Activated CD4-positive, CD25-positive, alpha-beta regulatory T cell treated with anti-CD3 and anti-CD28 coated beads, Interleukin-2, amount 50 U/mL, for 72 hours (primary cell): ENCODE measurements at places on chromosomes 5 and 9.

- DNase-seq, result no peak
Measured at GRCh38 chr9:122227575-122227900, 1.2 kb downstream of the LHX6 start.

DNA sequence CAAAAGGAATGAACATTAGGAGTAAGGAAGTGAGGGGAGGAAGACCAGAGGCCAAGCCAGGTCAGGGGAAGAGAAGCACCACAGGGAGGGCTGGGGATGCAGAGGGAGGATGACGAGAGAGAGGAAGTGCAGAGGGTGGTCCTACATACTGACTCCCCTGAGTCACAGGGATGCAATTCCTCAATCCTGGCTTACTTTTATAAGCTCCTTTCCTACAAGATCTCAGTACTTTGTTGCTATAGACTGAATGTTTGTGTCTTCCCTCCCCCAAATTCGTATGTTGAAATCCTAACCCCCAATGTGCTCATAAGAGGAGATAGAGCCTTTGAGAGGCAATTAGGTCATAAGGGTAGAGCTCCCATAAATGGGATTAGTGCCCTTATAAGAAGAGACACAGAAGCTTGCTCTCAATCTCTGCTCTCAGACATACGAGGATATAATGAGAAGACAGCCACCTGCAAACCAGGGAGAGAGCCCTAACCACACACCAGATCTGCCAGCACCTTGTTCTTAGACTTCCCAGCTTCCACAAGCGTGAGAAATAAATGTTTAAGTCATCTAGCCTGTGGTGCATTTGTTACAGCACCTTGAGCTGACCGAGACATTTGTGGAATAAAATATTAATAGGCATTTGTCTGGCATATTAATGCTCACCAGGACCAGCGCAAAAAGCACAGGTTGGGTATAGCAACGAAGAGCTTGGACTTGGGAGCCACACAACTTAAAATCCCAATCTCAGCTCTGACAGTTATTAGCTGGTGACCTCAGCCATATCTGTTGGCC is 33.4 kb downstream of the GCNT4 start:
- no peak for DNase-seq

- no peak for DNase-seq
Measured at GRCh38 chr9:121676926-121677325, 25.5 kb downstream of the DAB2IP start.

DNA sequence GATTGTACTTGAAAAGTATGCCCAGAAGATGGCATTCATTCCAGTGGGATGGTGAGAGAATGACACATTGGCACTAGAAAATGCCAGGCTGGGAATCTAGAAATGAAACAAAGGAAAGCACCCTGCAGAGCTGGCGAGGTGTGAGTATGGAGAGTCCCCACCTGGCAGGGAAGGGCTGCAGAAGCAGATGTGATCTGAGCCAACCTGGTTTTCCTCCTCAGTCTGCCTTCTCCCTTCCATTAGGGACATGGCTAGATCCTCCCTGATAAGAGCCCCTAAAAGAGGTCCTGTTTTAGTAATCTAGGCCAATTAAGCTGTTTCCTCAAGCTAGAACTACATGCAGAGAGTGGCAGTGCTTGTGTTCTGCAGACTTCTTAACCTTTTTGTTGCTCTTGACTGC is 24.7 kb upstream of the TNFSF15 start:
- no peak for DNase-seq

GRCh38 chr5:10513501-10514442 is 50.1 kb upstream of the ANKRD33B start:
- DNase-seq, result no peak

DNA sequence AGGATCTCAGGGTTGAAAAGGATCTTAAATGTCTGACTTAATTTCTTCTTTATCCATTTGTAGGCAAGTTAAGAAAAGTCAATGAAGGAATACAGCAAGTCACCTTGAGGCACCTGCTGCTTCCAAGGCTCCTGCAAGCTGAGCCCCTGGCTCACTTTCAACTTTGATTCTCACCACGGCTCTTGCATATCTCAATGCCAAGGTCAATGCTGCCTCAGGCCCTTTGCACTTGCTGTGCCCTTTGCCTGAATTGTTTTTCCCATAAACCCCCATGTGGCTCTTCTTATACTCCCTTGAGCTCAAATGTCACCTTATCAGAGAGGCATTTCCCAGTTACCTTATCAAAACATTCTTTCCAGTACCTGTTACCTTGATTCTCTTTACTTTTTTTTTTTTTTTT is 144.3 kb upstream of the RAPGEF1 start:
- no peak for DNase-seq

- no peak for DNase-seq
Measured at GRCh38 chr5:8750100-8750499, 795.8 kb downstream of the SEMA5A start.

- DNase-seq, result no peak
Measured at GRCh38 chr9:131402738-131403492, 9.0 kb downstream of the PRRC2B start.

GRCh38 chr9:137012694-137013570 is 15.1 kb downstream of the ABCA2 start:
- no peak for DNase-seq

- DNase-seq, result no peak
Measured at GRCh38 chr9:22031655-22032411, 22.7 kb upstream of the CDKN2B start.

DNA sequence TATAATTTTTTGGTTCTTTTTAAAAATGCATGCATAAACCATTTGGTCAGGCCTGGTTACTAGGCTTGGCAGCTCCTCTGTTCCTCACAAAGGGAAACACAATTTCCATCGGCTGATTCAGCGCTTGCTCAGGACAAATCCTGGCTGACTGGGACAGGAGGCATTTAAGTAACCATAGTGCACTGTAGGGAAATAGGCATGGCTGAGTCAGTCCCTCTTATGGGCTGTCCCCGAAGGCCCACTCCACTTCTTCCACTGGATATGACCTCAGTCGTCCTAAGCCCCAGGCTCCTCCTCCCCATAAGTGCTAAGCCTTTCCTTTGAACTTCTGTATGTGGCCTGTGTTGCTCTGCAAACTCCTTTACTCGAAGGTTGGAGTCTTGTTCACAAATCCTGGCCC is 71.2 kb upstream of the GLIS3 start:
- DNase-seq, result no peak

DNA sequence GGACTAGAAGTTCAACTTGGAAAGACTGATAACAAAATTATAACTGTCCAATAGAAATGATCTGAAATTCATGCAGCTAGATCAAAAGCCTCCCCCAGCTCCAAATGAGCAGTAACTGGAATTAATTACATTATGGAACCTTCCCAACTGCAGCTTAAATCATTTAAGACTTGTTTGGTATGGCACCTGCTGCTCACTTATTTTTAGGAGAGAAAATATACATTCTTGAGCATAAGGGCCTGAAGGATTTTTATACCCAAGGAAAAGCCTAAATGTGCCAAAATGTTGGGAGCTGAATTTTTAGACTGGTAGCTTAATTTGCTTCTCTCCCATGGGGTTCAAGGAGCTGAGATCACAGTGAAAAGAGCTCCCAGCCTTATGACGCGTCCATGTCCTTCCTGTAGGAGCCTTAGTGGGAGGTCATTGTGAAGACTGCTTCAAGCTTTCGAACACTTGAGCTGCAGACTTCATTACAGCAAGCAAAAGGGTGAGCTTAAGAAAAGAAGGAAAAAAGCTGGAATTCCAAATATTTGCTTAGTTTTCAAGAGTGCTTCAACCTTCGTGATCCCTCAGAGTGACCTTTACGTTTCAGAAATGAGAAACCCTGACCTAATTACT is 276.0 kb downstream of the DMAC1 start:
- no peak for DNase-seq

DNA sequence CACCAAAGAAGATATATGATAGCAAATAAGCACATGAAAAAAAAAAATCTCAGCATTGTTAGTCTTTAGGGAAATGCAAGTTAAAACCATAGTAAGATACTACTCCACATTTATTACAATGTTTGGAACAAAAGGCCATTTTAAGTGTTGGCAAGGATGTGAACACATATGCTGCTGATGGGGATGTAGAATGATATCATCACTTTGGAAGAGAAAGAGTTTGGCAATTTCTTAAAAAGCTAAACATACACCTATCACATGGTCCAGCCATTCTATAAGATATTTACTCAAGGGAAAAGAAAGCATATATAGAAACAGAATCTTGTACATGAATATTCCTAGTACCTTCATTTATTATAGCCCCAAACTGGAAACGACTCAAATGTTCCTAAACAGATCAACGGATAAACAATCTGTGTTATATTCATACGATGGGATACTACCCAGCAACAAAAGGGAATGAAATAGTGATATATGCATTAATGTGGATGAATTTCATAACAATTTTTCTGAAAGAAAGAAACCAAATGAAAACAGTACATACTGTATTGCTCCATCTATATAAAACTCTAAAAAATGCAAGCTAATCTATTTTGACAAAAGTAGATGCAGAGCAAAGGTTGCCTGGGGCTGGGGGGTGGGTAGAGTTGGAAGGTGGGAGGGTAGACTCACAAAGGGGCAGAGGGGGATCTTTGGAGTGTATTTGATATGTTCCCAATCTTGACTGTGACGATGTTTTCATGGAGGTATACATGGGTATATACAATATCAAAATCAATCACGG is 45.7 kb upstream of the SMAD5 start:
- DNase-seq, result no peak

DNA sequence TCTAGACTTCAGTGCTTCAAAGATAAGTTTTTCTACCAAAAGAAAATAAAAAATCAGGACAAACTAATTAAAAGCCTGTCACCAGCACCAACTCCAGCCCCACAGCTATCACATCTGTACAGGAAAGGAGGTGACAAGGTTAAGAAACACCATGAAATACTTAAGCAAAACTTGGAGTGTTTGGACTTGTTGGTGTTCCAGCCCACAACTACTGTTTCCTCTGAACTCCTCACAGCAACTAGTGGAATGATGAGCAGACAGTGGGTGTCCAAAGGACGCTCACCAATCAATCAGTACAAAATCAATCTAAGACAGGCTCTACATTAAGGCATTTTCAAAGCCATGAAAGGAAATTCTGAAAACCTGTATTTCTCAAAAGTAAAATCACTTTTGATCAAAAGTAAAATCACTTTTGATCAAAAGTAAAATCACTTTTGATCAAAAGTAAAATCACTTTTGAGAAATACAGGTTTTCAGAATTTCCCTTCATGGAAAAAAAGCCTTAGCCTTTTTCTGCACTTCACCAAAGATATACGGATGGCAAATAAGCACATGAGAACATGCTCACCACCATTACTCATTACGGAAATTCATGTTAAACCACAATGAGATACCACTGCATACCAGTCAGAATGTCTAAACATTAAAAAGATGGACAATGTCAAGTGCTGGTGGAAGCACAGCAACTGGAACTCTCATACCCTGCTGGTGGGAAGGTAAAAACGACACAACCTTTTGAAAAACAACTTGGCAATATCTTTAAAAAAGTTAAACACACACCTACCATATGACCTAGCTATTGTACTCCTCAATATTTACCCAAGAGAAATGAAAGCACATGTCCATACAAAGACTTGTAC is 79.7 kb downstream of the MED27 start:
- DNase-seq, result no peak

- DNase-seq, result no peak
Measured at GRCh38 chr9:12705738-12706391, 12.7 kb downstream of the TYRP1 start.

DNA sequence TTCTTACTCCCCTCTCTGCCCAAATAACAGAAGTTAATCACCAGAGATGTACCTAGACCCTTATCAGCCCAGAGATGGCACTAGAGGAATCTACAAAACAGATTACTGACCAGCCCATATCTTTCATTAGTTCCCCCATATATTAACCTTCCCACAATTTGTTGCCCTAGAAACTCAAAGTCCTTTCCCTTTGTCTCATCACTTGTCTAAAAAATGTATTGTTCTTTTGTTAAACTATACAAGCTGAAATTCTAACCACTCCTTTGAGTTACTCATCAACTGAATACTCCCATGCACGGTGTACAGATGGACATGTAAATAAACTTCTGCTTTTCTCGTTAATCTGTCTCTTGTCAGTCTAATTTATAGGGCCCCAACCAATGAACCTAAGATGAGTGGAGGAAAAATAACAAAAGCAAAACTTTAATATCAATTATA is 130.9 kb downstream of the CCDC192 start:
- DNase-seq, result no peak

GRCh38 chr5:142922223-142922952 is 152.2 kb downstream of the ARHGAP26 start:
- no peak for DNase-seq

DNA sequence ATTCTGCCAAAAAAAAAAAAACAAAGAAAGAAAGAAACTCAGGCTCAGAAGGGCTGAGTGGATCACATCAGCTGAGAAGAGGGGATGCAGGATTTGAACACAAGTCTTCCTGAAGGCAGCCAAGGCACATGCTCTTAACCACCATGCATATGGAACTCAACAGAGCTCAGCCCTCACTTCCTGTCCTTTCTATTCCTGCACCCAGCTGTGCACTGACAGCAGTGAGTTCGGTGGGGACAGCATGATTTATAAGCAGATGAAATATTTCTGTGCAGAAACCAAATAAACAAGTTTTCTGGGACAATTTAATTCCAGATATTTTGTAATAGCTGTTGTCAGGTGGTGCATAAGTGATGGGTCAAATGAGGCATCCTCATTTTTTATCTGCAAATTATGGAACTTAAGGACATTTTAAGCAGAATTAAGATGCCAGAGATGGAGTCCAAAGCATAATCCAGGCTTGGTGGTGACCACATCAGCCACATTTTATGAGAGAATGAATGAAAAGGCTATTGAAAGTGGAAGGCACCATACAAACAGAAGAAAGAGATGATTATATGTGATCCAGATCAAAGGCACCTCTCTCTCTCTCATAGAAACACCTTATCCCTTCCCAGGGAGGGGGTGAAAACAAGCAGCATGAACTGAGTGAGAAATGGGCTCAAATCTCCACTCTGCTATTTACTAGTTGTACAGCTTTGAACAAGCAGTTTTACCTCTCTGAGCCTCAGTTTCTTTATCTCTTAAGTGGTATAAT is 303.6 kb upstream of the MSX2 start:
- DNase-seq, result no peak

DNA sequence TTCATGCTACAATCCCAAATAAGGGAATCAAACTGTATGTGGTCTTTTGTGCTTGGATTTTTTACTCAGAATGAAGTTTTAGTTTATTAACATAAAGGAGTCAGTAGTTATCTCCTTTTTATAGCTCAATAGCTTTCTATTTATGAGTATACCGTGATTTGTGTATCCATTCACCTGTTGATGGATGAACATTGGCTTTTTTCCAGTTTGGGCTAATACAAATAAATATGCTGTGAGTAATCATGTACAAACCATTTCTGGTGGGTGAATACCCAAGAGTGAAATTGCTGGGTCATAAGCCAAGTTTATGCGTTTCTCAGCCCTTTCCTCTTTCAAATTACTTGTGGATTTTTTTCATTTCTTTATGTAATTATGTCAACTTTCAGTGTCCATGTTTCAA is 395.3 kb downstream of the OSTF1 start:
- no peak for DNase-seq
